ENCODE measurements at places on chromosomes 2 and 18.
A peak's percentile ranks its signal among the peaks of the same experiment; 100 is the strongest.

DNA sequence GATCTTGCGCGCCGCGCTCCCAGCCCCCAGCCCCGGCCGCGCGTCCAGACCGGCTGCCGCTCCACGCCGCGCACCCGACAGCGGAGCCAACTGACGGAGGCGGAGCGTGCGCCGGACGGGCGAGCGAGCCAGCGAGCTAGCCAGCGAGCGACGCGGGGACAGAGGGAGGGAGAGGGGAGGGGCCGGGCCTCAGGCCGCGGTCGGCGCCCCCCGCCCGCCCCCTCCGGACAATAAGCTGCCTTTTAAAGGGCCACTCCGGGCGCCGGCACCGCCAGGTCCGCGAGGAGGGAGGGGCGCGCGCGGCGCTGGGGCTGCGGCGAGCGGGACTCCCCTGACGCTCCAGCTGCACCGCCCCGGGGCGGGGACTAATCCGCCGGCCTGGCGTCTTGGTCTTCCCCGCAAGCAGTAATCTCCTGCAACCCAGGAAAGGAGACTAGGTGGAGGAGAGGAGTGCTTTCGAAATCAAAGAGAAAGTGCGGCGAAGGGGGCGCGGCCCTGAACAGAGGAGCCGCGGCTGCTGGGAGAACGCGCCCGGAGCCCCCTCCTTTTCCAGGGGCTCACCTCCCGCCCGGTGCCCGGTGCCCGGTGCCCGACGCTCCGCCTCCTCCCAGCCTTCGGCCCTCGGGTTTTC lies at the start of gene BIN1:
TSS of gene BIN1 (minus strand) at position 164 of the 631 bp plus-strand sequence. CDS start 211 bp downstream, outside the sequence.
- DNase-seq = peak; percentile 65

- DNase-seq = no peak
Observed at GRCh38 chr2:33291278-33292013, 185.0 kb upstream of the RASGRP3 start.

GRCh38 chr18:22550366-22550765 lies 132.7 kb upstream of the CTAGE1 start:
- no peak for DNase-seq

DNA sequence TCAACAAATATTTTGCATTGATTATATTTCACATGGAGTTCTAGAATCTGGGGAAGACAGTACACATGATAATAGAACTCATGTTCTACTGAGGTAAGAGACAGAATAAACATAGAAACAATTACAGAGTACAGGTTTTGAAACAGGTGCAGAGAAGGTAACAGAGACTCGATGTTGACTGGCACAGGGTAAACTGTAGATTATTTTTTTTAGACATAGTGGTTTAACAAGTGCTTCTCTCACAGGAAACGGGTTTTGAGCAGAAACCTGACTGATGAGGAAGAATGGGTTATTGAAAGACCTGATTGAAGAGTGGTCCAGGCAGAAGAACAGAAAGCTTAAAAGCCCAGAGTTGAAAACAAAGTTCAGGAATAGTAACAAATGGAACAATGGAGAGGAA lies 1002.5 kb upstream of the FAM98A start:
- no peak for DNase-seq

DNA sequence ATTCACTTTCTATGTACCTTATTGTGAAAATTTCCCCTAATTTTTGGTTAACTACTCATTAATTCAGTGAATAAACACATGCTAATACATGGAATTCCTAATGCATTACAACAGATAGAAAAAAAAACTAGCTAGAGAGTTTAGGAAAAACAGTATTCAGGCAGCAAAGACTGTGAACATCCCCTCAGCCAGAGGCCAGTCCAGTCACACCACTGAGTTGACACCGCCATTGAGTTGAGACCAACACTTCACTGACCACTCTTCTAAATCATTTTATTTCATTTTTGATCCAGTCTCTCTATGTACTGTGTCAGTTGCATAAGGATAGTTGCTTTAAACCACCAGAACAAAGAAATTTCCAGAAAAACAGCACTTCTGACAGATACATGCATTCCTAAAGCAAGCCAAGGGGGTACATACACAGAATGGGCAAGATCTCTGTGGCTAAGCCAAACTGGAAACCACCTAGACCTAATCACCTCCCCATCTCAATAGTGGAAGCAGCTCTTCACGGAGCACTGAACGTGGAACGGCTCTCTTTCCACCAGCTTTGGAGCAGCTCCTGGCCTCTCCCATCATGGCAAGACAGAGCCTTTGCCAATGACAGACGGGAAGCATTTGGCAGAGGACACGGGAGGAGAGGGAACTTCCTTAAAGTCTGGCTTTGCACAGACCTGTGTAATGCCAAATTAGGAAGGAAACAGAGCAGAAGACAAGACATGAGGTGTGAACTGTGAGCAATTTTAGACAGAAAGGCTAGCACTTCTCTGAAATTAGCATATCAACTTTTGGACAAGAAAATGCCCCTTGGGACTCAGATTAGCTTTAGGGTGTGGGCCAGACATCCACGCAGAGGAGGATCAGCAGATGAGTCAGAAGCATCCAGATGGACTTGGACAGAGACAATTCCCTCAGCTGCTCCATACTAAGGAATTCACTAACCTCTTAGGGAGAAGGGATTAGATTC lies 36.4 kb downstream of the CACNB4 start:
- no peak for DNase-seq

GRCh38 chr2:111028720-111029119 lies 92.0 kb upstream of the BCL2L11 start:
- no peak for DNase-seq

- no peak for DNase-seq
Observed at GRCh38 chr2:127066942-127067341, 40.0 kb downstream of the BIN1 start.

DNA sequence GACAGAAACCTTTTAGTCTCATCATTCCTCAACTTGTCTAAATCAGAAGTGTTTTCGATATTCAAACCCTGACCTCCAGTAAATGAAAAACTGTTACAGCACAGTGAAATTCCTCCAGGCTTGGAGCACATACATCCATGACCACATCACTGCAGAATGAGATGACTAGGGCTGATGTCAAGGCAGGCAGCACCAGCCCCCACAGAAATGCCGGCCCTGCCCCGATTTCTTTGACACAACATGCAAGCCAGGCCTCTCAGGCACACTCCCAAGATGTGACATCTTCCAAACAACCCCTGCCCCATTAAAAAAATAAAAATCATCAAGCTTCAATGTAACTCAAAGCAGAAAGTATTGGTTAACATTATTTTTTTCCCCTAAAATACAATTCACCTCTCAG lies 103.3 kb downstream of the CTAGE1 start:
- DNase-seq = no peak

- no peak for DNase-seq
Observed at GRCh38 chr2:88179228-88179679, 9.1 kb downstream of the THNSL2 start.

GRCh38 chr2:25233916-25234605 lies 65.7 kb upstream of the POMC start:
- no peak for DNase-seq

DNA sequence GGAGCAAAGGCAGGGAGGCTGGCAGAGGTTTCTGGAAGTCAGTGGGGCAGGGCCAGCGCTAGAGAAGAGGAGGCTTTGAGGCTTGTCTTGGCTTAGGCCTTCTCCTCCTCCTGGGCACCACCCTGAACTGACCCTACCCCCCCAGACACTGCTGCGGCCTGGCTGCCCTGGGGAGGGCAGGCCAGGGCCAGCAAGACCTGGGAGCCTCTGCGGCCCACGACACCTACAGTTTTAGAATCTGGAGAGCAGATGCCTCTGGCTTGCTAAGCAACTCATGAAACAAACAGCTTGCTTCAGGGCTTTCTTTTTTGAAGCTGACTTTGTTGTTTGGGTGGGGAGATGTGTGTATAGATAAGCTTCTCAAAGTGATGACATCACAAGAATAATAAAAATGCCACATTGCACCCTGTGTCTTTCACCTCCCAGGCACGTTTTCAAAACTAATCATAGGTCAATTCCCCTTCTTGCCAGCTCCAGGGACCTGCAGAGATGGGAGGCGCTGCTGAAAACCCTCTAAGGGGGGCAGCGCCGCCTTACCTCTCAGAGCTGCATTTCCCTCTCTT lies 46.2 kb upstream of the SMAD7 start:
- no peak for DNase-seq

GRCh38 chr2:19902216-19902740 lies 495 bp upstream of the TTC32 start:
- no peak for DNase-seq

DNA sequence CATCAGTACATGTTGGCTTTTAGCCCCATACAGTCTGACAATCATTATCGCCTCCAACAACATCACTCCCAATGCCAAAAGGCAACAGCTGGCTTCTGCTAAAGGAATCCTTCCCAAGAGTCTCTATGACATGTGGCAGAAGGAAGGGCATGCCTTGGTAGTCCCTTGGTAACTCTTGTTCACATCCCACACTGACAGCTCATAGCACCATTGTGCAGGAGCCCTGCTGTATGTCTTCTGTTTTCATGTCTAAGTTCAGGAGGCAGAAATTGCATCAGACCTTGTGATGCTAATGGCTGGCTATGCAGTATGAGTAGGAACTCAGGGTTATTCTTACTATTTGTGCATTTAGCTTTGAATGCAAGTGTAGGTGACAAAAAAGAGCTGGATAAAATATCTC lies 392.1 kb downstream of the PTH2R start:
- DNase-seq = no peak

GRCh38 chr2:237096911-237097310 lies 11.2 kb downstream of the COPS8 start:
- no peak for DNase-seq

DNA sequence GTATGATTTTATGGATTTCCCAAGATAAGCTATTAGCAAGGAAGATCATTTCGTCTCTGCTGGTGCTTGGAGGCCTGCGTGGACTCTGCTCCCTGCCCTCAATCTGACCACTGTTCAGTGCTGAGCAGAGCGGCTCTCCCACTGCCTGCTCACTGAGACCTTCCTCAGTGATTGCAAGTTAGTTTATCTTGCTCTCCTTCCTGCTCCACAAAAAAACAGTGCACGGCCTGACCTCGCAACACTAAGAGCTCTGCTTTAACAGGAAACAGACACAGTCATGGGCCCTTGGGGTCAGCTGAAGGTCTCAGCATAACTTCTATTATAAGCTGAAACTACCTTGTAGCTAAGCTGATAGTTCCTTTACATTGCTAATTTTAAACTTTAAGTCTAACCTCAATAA lies 53.1 kb downstream of the PRELID3A start:
- DNase-seq = no peak
